ENCODE measurements at places on chromosomes 7 and 10.

DNA sequence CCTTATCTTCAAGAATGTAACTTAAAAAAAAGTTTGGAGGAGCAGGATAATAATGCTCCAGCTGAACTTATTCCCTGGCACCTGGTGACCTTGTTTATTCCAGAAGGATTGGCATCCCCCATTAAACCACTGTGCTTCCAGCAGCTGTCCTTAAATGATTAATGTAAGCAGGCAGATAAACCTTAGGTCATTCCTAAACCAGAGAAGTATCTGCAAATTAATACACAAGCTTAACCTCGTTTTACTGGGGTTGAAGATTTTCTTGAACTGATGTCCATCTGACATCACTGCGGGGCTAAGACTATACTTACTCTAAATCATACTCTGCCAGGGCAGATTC is 116.1 kb upstream of the PALS2 start:
- DNase-seq = no peak

DNA sequence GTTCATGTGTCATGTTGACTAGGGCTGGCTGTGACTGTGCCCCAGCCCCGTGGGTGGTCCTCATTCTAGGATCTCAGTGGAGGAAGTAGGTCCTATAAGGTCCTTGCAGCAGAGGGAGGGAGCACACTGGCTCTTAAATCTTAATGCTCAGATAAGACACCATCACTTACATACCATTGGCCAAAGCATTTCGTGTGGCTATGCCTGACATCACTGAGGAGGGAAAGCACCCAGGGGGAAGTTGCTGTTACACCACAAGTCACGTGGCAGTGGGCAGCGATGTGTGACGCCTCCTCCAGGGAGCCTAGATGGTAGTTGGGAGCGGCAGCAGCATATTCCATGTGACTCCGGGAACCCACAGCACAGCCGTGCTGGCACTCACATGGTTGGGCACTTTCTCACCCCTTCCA is 224.7 kb upstream of the SH2B2 start:
- DNase-seq = no peak

DNA sequence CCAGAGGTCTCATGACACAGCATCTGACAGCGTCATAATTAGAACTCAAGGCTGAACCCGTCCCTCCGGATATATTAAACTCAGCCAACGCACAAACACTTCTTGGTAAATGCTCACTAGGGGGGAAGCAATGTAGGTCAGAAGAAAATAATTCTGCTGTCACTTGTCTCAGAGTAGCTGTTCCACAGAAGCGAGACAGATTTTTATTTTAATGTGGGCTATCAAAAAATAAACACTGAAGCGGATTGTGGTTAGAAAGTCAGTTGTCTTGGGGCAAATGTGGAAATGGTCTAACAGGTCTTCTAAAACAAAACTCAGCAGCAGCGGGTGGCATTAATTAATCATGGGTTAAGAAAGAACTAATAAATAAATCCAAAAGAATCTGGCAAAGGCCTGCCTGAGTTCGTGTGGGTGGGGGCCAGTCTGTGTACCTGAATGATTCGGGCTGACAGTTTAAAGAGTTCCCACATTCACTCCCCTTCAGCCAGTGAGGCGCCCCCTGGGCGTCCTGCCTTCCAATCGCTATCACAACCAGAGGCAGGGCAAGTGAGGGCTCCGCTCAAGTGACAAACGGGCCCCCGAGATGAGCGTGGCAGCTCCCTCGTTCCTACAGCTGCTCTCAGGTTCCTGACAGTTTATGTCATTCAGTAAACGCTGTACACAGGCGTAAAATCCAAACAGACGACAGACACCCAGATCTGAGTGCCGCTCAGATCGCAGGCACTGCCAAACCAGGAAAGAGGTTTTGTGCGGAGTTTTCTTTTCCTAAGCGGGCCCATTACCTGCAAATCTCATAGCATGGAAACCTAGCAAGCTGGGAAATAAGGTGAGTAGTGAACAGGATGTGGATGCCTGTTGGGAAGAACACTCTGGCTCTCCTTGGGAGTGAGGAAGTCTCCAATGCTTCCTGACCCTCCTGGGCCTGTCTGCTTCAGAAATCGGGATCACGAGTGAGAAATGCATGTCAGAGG is 52.9 kb downstream of the NRAP start:
- no peak for DNase-seq

DNA sequence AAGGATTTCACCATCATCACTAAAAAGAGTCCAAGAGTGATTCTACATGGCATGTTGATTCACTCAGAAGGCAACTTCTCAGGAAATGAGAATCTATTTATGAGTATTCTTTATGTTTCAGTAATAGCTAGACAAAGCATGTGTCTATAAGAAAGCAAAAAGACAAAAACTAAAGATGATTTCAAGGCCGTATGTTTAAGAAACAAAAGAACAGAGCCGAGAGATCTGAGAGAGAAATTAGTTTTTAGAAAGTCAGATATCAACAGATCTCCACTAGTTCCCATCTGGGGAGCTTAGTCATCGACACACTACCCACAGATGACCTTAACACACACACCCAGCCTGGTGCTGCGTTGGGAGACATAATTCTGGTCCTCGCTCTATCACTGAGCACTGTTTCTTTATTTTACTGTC is 21.0 kb downstream of the PIP4K2A start:
- no peak for DNase-seq

GRCh38 chr10:7968510-7969112 is 85.9 kb upstream of the GATA3 start:
- DNase-seq = no peak

GRCh38 chr7:26376175-26376917 is 84.7 kb downstream of the SNX10 start:
- DNase-seq = peak; percentile 61

GRCh38 chr10:103096130-103096529 is 96.9 kb downstream of the NT5C2 start:
- DNase-seq = no peak

DNA sequence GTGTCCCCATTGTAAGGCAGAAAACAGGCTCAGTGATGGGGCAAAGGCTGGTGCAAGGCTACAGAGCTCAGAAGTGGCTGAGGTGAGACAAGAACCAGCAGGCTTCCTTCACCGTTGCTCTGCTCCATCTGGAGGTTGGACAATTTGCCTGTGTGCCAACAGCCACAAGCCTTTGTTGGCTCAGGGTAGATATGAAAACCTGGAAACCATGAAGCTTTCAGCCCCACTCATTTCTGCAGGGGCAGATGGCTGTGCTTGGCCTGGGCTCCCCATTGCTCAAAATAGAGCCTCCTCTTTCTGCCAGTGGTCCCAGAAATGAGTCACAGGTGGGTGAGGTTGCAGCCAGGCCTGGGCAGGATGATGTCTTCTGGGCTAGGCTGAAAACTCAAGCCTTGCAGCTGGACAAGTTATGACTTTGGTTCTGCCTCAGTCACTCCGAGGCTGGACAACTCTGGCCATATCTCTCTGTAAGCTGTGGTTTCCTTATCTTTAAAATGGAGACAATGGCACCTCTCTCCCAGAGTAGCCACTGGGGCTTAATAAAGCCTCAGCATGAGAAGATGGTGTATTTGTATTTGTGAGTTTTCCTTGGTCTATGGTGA is 12.2 kb upstream of the ZNF273 start:
- no peak for DNase-seq

- no peak for DNase-seq
Measured at GRCh38 chr10:48511066-48511874, 93.6 kb downstream of the ARHGAP22 start.

GRCh38 chr7:43658718-43659548 is 70.4 kb downstream of the COA1 start:
- DNase-seq = no peak

GRCh38 chr10:22742678-22743077 is 28.3 kb upstream of the PIP4K2A start:
- DNase-seq = no peak

GRCh38 chr10:73818402-73818801 is 7.0 kb upstream of the NDST2 start:
- no peak for DNase-seq

DNA sequence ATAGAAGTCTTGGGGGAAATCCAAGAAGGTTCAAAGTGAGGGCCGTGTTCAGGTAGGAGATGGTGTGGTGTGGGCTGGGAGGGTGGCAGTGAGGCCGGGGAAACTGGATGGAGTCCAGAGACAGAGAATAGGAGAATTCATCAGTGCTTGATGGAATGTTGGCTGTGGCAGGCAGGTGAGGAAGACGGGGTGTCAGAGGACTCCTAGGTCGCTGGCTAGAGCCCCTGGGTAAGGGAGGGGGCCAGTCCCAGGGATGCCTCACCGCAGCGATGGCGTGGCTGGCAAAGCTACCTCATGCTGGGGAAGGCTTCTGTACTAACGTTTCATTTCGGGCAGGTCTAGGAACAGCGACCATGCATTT is 373.0 kb downstream of the RPS24 start:
- no peak for DNase-seq

GRCh38 chr7:8386926-8387550 is 46.4 kb upstream of the NXPH1 start:
- DNase-seq = no peak

DNA sequence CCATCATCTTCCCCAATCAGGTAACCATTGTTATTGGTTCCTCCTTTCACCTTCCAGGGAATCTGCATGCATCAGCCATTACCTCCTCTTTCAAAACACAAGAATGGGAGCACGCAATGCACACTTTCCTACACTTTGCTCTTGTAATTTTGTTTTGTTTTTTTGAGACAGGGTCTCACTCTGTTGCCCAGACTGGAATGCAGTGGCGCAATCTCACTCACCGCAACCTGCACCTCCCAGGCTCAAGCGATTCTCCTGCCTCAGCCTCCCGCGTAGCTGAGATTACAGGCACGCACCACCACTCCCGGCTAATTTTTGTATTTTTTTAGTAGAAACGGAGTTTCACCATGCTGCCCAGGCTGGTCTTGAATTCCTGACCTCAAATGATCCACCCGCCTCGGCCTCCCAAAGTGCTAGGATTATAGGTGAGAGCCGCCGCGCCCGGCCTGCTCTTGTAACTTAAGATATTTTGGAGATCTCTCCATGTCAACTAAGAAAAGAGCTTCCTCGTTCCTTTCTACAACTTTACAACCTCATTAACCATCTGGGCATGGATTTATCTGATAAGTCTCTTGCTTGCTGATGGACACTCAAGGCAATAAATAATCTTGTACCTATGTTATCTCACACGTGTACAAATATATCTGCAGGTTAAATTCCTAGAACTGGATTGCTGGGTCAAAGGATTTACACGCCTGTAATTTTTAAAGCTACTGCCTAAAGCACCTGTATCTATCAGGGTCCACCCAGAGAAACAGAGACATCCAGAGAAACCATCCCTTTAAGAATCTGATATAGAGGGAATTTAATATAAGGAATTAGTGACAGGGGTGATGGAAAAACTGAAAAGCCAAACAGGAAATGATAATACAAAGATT is 4.2 kb downstream of the CYTH3 start:
- no peak for DNase-seq

DNA sequence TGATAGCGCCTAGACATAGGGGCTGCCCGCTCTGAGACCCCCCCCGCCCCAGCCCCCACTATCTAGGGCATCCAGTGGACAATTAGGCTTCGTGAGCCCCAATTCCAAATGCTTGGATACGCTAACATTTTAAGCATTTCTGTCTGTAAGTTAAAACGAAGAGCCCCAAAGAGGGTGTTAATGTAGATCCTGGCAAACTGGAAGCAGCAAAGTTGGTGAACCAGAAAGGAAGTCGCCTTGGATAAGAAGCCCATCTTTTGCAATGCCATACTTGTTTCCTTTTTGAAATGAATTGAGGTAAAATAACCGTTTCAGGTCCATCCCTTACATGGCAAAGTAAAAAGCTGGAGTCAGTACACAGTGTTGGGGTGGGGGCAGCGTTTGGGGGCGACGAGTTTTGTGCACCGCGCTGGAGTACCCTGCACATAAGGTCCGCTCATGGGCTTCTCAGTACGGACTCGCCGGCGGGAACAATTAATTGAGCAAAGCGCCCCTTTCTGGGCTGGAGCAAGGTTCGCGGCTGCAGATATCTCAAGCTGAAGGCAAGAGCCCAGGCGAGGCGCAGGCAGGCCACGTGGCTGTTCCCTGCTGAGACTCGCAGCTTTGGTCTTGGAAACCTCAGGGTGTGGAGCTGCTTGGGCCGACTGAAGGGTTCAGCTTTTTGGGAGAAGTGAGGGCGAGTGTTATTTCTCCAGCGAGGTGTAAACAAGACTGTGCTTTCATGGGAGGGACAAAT is 1.4 kb upstream of the TWIST1 start:
- no peak for DNase-seq

GRCh38 chr10:61897671-61898434 is 3.6 kb upstream of the ARID5B start:
- no peak for DNase-seq

- no peak for DNase-seq
Measured at GRCh38 chr10:6722616-6723004, 142.5 kb upstream of the PRKCQ start.

GRCh38 chr7:132279718-132280117 is 296.6 kb downstream of the PLXNA4 start:
- DNase-seq = no peak

- no peak for DNase-seq
Measured at GRCh38 chr7:129017933-129018538, 36.9 kb downstream of the TNPO3 start.

DNA sequence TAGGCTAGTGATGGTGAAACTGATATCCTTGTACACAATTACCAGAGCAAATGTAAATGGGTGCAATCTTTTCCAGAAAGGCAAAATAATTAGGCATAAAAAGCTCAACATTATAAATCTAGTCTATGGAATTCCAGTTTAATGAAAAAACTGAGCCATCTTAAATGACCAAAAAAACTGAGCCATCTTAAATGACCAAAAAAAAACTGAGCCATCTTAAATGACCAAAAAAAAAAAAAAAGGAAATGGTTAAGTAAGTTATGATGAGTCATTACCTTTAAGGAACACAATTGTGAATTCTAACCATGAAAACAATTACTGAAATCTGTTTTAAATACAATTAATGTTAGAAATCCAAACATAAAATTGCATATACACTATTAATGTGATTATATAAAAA is 25.3 kb downstream of the USP6NL start:
- DNase-seq = no peak

DNA sequence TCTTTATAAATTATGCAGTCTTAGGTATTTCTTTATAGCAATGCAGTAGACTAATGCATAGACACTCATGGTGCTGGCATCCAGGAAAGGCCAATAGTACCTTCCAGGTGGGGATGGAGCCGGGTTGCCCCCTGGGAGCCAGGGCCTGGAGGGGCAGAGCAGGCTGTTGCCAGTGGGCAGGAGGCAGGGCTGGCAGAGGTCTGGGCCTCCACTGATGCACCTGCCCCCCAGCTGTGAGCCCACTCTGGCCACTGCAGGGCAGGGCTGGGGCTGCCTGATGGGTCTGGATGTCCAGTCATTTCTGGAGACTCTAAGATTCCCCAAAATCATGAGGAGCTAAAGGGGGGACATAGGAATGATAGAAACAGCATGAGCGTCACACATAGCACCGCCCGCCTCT is 66.7 kb downstream of the MICALL2 start:
- no peak for DNase-seq

DNA sequence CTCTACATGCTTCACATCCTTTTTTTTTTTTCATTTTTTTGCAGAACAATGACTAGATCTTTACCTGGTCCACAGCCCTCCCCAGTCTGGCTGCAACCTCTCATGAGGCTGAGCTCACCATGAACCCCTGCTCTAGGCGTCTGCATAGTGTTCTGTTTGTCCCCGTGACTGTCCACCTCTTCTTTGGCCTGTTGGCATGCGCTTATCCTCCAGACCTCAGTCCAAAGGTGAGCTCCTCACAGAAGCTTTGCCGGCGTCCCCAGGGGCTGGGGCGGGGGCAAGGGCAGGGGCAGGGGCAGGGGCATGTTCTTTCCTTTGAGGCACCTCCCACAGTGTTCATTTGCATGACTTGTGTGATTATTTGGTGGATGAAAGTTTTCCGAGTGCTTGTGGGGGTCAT is 218.4 kb upstream of the ZNF32 start:
- DNase-seq = no peak

GRCh38 chr7:117907049-117907640 is 33.9 kb upstream of the CTTNBP2 start:
- no peak for DNase-seq

Measured in DMS 273 treated with DMSO at 0.1 percent for 48 hours (cell line).